ENCODE measurements at places on chromosomes 7 and 10. TPM values are rescaled to one million over a fixed set of nuclear protein-coding genes. Genes with fewer than 3 reads are reported as not detected.

DNA sequence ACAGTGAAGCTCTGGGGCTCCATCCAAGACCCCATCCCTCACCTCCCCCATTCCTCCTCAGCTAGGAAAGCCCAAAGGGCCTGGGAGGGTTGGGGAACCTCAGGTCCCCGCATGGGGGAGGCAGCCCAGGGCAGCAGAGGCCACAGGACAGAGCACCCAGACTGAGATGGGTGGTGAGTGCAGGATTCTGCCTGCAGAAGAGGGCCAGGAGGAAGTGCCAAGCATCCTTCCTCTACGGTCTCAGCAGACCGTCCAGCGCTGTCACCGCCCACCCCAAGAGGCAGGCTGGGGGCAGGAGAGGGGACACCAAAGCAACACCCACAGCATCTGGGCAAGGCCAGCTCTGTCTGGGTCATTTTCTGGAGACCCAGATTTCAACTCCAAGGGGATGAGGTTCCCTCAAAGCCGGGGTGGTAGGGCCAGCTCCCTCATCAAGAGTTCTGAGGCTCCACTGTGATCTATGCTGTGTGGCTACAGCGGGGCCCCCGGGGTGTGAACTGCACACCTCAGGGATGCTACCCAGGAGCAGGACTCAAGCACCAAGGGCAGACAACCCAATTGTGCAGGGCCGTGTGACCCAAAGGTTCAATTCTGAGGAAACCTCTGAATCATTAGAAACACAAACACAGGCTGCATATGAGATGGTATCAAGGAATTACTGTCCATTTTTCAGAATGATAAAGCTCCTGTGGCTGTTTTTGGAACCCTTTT lies 46.8 kb downstream of the CAMK2B start:
- DNase-seq: no peak

DNA sequence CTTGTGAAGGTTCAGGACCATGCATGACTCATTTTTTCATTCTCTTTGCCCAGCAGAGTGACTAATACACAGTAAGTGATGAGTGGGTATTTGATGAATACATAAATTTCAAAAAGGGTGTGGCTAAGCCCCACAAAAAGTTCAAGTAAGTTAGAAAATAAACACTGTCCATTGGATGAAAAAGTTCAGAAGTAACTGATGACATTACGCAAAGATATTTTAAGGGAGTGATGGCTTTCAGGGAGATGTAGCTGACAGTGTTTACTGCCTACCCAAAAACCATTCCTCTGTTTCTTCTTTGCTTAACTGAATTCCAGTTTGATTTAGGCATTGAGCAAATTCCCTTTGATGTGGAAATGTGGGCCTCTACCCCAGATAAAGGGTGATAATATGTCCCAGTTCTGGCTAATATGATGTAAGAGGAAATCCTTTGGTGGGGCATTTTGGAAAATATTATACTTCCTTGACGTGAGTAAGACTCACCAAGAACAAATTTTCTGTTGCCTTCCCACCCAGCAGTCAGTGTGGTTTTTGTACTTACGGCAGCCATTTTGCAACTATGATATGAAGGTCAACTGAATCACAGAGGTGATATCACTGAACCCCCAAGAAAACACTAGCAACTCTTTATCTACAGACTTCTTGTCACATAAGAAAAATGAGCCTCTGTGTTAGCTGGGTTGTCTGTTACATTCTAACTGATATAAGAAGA lies 29.0 kb upstream of the EBLN1 start:
- peak; percentile 92 for DNase-seq

- no peak for DNase-seq
Measured at GRCh38 chr10:16186564-16186963, 250.2 kb upstream of the PTER start.

DNA sequence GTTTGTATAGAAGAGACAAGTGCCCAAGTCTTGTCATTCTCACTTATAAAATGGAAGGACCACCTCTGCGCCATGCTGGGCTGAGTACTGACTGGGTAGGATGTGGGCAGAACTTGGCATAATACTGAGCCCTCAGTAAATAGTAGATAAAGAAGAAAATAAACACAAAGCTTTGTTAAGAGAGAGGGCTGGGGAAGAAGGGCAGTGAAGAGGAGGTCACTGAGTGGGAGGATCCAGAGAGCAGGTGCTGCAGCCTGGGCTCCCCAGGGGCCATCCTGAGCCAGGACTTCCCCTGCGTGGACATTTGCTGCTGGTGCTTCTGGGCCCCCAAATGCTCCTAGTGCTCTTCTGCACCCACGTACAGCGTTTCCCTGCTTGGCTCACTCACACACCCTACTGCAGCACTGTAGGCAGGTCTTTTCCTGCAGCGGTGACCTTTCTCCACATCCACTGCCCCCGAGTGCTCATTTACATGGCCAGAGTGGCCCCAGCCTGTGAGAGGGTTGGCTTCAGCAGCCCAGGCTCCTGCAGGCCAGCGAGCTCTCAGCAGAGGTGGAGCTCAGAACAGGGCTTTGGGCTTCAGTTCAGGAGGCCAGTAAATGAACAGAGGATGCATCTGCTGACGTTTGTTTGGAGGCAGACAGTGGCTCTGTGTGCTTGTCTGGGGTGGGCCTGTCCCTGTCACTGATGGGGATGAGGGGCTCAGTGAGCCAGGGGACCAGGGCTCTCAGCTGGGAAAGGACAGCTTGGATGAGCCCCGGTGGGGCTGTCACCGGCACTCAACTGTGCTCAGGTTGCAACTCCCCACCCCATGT lies 164.6 kb downstream of the ADARB2 start:
- DNase-seq: no peak

DNA sequence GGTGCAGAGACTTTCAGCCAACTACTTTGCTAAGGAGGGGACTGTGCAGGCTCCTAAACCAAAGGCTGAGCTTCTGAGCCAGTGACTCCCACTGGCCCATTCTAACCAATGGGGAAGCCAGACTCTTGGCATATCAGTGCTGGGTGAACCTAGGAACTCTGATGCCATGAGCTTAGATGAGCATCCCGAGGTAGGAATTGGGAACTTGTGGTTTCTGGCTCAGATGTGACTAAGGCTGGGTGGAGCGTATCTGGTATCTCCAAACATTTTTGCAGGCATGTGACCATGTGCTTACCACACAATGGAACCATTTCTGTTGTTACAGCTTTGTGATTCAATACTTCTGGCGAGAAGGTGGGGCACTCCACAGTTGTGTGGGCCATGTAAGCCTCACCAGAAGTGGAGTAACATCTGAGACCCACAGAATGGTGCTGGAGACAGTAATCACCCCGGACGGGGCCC lies 2.5 kb upstream of the AVPI1 start:
- peak; percentile 55 for DNase-seq

- DNase-seq: no peak
Measured at GRCh38 chr7:138948403-138948802, 32.8 kb downstream of the KIAA1549 start.

GRCh38 chr10:58177362-58177947 lies 90.2 kb downstream of the IPMK start:
- DNase-seq: peak; percentile 16

- no peak for DNase-seq
Measured at GRCh38 chr7:5426226-5426475, 2.5 kb upstream of the TNRC18 start.

DNA sequence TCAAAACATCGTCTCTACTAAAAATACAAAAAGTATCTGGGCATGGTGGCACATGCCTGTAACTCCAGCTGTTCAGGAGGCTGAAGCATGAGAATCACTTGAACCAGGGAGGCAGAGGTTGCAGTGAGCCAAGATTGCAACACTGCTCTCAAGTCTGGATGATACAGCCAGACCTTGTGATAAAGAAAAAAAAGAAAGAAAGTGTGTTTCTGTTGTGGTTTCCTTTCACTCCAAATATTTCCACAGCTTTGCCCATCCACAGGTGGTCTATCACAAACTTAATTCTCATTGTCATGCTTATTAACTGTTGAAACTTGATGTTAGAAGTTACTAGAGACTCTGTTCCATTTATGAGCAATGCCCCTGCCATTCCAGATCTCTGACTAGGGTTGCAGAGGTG lies 316.0 kb upstream of the SEMA3C start:
- no peak for DNase-seq

GRCh38 chr10:98267894-98268693 lies at the start of gene LOXL4:
Gene LOXL4, minus strand, starts transcription at chr10:98268194. Its CDS starts 5,175 bp downstream, at chr10:98263019.
- peak; percentile 21 for DNase-seq

DNA sequence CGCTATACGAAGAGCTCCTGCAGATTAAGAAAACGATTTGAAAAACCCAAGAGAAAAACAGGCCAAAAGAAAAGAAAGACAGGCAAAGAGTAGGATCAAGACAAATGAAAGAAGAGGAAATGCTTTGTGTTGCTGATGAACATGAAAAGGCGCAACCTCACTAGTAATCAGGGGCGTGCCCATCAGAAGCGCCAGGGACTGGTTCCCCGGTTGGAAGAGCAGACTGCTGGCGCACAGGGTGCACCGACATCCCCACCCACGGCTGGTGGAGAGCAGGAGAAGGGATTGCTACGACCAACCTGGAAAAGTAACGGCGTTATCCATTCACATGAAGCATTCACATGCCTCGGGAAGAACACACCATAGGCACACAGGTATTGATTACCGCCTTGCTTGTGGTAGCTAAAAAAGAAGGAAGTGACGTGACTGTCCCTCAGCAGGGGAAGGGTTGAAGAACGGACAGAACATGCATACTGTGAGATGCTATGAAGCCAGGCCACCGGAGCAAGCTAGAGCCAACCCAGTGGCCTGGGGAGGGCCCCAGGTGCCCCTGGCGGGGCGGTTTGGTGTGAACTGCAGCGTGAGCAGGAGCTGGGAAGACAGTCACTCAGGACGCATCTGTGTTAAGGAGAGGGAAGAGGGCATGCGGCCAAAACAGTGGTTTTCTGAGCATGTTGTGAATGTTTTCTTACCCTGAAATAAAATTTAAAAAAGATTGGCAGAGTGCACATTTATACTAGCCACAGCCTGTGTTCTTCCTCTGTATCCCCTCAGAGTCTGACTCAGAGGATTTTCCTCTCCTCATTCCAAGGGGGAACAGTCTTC lies 18.3 kb downstream of the AGAP3 start:
- DNase-seq: no peak

- DNase-seq: no peak
Measured at GRCh38 chr10:129945941-129946760, 17.9 kb downstream of the EBF3 start.

GRCh38 chr10:87552248-87552929 lies 47.7 kb downstream of the MINPP1 start:
- DNase-seq: no peak

GRCh38 chr7:21480693-21481403 lies 53.0 kb downstream of the SP4 start:
- DNase-seq: no peak

GRCh38 chr7:72058579-72058978 lies 353.6 kb downstream of the CALN1 start:
- no peak for DNase-seq

- no peak for DNase-seq
Measured at GRCh38 chr7:50865450-50865849, 82.8 kb upstream of the GRB10 start.

Gene LGI1
- polyA plus RNA-seq: not detected

Gene GRID1
- 0.14 TPM for polyA plus RNA-seq

Gene PARG
- polyA plus RNA-seq: 22.5 TPM

Gene TEX36
- not detected for polyA plus RNA-seq

Gene SPDYE8
- polyA plus RNA-seq: not detected

Gene CH25H
- not detected for polyA plus RNA-seq

Gene VWC2
- not detected for polyA plus RNA-seq

Gene AKR1C1
- 642 TPM for polyA plus RNA-seq

Gene SPDYE5
- not detected for polyA plus RNA-seq

Gene ZNF853
- 1.6 TPM for polyA plus RNA-seq
